SJCRH30 (cell line): ENCODE measurements at places on chromosomes 2 and 18. TPM values are rescaled to one million over a fixed set of nuclear protein-coding genes. Genes with fewer than 3 reads are reported as not detected.

GRCh38 chr18:44526705-44527415 lies 153.8 kb upstream of the SETBP1 start:
- no peak overlapping the region for H3K4me3 ChIP-seq
- H3K27me3 ChIP-seq = no peaks in the 10 kb centered on the region
- H3K36me3 ChIP-seq = no peaks in the 10 kb centered on the region
- no peak overlapping the region for H3K27ac ChIP-seq

DNA sequence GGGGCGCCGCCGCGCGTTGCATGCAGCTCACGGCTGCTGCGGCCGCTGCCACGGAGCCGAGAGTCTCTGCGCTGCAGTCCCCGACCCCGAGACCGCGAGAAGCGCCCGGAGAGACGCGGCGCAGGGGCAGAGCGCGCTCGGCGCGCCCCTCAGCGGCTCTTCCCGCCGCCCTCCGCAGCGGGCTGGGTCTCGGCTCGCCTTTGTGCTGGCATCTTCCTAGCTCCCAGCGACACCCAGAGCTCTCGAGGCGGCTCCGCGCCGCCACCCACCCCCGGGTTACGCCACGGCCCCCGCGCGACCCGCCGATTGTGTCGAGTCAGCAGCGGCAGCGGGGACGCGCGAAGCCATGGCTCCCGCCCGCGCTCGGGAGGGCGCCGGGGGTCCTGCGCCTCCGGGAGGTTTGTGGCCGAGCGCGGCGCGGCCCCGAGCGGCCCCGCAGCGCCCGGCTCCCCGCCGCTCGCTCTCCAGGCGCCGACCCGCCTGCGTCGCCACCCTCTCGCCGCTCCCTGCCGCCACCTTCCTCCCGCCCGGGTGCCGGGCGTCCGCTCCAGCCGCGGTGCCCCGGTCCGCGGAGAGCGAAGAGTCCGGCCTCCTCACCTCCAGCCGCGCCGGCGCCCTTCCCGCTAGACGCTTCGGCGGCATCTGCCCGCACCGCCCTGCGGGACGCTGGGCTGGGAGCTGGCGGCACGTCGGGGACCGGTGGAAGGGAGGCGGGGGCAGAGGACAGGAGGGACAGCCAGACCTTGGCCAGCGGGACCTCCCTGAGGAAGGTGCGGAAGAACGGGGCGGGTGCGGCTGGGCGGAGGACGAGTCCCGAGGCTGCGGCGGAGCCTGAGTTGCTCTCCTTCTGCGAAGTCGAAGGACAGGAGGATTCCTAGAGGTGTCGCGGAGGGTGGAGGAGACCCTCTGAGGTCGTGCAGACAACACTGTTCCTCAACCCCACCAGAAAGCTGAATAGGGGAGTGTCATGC lies 46.3 kb upstream of the CCDC150 start:
- no peaks in the 10 kb centered on the region for H3K36me3 ChIP-seq
- peak; percentile 61 for DNase-seq
- no peaks in the 10 kb centered on the region for H3K27me3 ChIP-seq
- peak within 1 kb of the TSS; percentile 92 for H3K4me3 ChIP-seq

GRCh38 chr18:79531926-79532312 lies 136.2 kb downstream of the NFATC1 start:
- H3K27me3 ChIP-seq = no peaks in the 10 kb centered on the region
- DNase-seq = no peak
- no peaks in the 10 kb centered on the region for H3K36me3 ChIP-seq
- no peak overlapping the region for H3K27ac ChIP-seq

- H3K4me3 ChIP-seq = peak overlapping the region; percentile 15
- DNase-seq = peak; percentile 99
- H3K4me1 ChIP-seq = peaks cover 38% of the 10 kb centered on the region
These were observed 14.7 kb upstream of the ITGB6 start for GRCh38 chr2:160214461-160215445.

DNA sequence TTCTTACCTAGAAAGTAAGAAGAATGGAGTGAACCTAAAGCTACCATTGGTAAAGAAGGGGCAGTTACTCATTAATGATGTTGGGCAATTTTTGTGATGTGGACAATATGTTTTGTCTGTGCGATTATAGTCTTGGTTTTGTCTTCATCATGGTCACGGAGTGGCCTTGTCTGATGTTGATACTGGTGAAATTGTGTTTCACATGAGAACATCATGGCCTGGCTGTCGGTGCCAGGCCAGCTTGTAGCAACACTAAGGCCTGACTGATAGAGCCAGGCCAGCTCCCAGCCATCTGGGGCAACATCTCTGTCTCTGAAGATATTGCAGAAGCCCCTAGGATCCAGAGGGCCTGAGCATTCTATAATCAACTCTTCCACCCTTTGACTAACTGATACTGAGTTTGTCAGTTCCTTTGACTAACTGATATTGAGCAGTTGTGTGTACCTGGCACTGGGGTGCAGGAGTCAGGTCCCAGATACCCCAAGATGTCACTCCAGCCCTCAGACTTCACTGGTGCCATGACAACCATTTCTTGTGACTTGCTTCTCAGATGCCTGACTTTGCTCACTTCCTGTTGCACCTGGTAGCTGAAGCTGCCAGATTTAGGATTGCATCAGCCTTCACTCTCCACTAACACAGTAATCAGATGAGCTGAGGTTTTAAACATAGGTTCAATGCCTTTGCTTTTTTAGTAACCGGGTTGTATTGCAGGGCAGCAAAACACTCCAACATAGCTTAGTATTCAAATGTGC lies 62.5 kb downstream of the RPIA start:
- H3K4me1 ChIP-seq = no peaks in the 10 kb centered on the region
- H3K4me3 ChIP-seq = no peak overlapping the region
- no peak overlapping the region for H3K27ac ChIP-seq
- no peak for DNase-seq

DNA sequence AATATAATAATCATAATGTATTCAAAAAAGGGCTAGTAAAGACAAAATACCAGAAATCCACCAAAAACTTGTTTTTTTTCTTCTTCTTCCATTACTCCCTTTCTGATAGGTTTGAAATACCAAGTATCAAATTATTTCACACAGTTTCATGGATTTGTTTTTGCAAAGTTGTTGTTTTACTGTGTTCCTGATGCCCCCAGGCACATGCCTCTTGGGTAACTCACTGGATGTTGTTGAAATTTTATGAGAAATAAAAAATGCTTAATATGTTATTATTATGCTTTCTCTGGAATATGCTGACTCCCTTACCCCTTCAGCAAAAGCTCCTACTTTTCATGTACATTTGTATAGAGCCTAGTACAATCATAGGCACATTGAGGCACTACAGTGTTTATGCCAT lies 419.6 kb downstream of the NRXN1 start:
- no peak overlapping the region for H3K27ac ChIP-seq
- H3K36me3 ChIP-seq = no peaks in the 10 kb centered on the region
- no peak overlapping the region for H3K4me3 ChIP-seq
- H3K4me1 ChIP-seq = no peaks in the 10 kb centered on the region

- H3K4me3 ChIP-seq = no peak overlapping the region
- no peaks in the 10 kb centered on the region for H3K4me1 ChIP-seq
- no peak overlapping the region for H3K27ac ChIP-seq
- H3K27me3 ChIP-seq = peaks cover 3% of the 10 kb centered on the region; the same call in 1 of the 2 replicates
- H3K36me3 ChIP-seq = no peaks in the 10 kb centered on the region
These were observed 373.5 kb downstream of the SOX11 start for GRCh38 chr2:6065703-6066102.

DNA sequence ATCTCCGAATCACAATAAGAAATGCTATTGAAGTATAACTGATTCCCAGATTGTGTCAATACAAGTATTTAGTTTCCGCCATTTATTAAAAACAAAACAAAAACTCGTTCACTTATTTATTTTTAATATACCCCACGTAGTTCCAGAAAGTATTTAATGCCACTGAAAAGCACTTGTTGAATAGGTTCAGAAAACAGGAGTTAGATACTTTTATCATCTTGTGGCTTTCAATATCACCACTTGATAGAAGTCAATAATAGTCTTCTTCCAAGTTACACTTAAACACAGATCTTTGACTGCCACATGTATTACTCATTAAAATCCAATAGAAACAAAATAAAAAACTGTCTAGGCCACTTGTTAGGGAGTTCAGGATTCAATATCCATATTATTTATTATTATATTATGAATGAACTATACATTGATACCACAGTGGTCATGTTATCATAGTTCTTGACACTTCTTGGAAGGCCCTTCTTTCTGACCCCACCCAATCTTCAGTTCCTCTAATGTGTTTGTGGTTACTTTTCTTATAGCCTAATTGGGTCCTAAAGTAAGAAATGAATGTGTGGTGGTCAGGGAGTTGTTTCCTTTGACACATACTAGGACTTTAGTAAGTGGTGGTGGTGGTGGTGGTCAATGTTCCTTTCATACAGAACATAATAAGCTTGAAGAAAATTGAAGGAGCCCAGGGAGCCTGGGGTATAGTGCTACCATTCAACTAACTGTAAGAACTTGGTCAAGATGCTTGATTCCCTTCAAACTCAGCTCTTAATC lies 221.3 kb upstream of the ITGA4 start:
- H3K27me3 ChIP-seq = no peaks in the 10 kb centered on the region
- H3K36me3 ChIP-seq = no peaks in the 10 kb centered on the region
- H3K4me1 ChIP-seq = peaks cover 2% of the 10 kb centered on the region
- DNase-seq = no peak

- peaks cover 53% of the 10 kb centered on the region for H3K36me3 ChIP-seq
- H3K27me3 ChIP-seq = no peaks in the 10 kb centered on the region
- no peak overlapping the region for H3K27ac ChIP-seq
These were observed 64.5 kb upstream of the AMMECR1L start for GRCh38 chr2:127950264-127950663.

DNA sequence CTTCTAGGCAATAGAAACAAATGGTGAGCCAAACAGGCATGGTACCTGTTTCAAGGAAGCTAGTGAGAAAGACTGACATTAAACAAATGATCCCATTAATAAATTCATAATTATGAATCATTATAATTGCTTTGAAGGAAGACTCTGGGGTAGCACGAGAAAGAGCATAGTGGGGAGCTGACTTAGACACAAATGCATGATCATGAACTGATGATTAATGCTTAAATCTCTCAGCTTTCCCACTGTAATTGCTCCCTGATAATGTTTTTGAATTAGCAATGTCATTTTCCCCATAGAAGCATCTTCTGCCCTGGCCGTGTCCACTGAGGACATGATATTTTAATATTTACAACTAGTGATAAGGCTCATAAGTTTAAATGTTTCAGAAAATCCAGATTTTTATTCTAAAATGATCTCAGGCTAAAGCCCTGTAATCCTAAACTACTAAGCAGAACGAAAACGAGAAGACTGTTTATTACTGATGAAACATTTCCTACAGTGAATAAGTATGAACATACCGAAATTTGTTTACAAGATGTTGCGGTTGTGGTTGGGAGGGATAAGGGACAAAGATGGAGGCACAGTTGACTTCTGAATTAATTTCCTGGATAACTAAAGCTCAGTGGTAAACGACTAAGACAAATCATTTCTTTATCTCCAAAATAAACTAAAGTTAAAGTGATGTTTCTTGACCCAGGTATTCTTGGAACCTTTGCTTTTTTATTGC lies 47.3 kb upstream of the TACR1 start:
- H3K27ac ChIP-seq = no peak overlapping the region
- no peak overlapping the region for H3K4me3 ChIP-seq
- peak; percentile 10 for DNase-seq
- no peaks in the 10 kb centered on the region for H3K27me3 ChIP-seq

DNA sequence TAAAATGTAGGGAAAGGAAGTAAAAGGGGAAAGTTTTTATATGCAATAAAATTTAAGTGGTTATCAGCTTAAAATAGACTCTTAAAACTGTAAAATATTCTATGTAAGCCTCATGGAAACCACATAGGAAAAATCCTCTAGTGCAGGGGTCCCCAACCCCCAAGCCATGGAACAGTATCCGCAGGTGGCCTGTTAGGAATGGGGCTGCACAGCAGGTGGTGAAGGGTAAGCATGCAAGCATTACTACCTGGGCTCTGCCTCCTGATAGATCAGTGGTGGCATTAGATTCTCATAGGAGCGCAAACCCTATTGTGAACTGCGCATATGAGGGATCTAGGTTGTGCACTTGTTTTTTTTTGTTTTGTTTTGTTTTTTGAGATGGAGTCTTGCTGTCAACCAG lies 1409.3 kb upstream of the CDH2 start:
- H3K4me1 ChIP-seq = no peaks in the 10 kb centered on the region
- no peak overlapping the region for H3K4me3 ChIP-seq
- no peak for DNase-seq
- no peaks in the 10 kb centered on the region for H3K27me3 ChIP-seq
- no peaks in the 10 kb centered on the region for H3K36me3 ChIP-seq

GRCh38 chr18:10745219-10745618 lies 219.4 kb downstream of the NAPG start:
- H3K27me3 ChIP-seq = no peaks in the 10 kb centered on the region
- H3K36me3 ChIP-seq = no peaks in the 10 kb centered on the region
- H3K4me1 ChIP-seq = no peaks in the 10 kb centered on the region
- no peak for DNase-seq
- H3K27ac ChIP-seq = no peak overlapping the region
- H3K4me3 ChIP-seq = no peak overlapping the region

- H3K4me1 ChIP-seq = no peaks in the 10 kb centered on the region
- H3K27me3 ChIP-seq = peaks cover 14% of the 10 kb centered on the region
- H3K4me3 ChIP-seq = peak within 1 kb of the TSS; percentile 61
- DNase-seq = peak; percentile 25
- H3K36me3 ChIP-seq = no peaks in the 10 kb centered on the region
These were observed at the start of gene FNDC4 for GRCh38 chr2:27494944-27495554. Gene FNDC4 (minus strand): TSS chr2:27495200. CDS start chr2:27494679, 521 bp downstream.

- H3K27me3 ChIP-seq = no peaks in the 10 kb centered on the region
- no peaks in the 10 kb centered on the region for H3K4me1 ChIP-seq
- no peak overlapping the region for H3K27ac ChIP-seq
These were observed 21.7 kb downstream of the BCL2 start for GRCh38 chr18:63297687-63298399.

- no peaks in the 10 kb centered on the region for H3K36me3 ChIP-seq
- no peak overlapping the region for H3K4me3 ChIP-seq
- no peak for DNase-seq
These were observed 140.4 kb downstream of the CALCRL start for GRCh38 chr2:187307606-187308005.

GRCh38 chr18:28208268-28208667 lies 31.3 kb upstream of the CDH2 start:
- no peak for DNase-seq
- H3K4me1 ChIP-seq = no peaks in the 10 kb centered on the region
- H3K27me3 ChIP-seq = no peaks in the 10 kb centered on the region
- H3K36me3 ChIP-seq = no peaks in the 10 kb centered on the region

- no peak for DNase-seq
- H3K27me3 ChIP-seq = no peaks in the 10 kb centered on the region
- no peaks in the 10 kb centered on the region for H3K4me1 ChIP-seq
- H3K4me3 ChIP-seq = no peak overlapping the region
These were observed 6.9 kb upstream of the CD302 start for GRCh38 chr2:159804941-159805340.

DNA sequence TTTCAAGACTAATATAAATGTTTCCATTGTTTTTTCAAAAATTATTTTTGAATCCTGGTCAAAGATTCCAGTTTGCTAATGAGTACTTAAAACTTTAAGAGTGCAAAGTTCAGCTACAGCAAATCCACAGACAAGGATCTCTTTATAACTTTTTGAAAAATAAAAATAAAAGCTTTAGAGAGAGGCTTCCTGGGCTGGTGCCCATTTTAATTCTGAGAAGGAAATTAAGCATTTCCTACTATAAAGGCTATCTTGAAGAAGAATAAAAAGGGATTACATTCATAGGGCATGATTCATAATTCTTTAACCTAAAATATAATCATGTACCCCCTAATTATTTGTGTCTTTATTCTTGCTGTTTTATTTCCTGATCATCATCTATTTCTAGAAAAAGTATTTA lies 38.2 kb downstream of the DNAJC10 start:
- no peaks in the 10 kb centered on the region for H3K4me1 ChIP-seq
- H3K36me3 ChIP-seq = peaks cover 81% of the 10 kb centered on the region
- H3K27ac ChIP-seq = no peak overlapping the region

The SPEG gene
- total RNA-seq = 21.3 and 26.2 TPM in 2 replicates

The NAGK gene
- total RNA-seq = 46.8 and 49.3 TPM in 2 replicates

The OTX1 gene
- total RNA-seq = 4.1 and 4.3 TPM in 2 replicates

The SERPINB2 gene
- not detected in 2 replicates for total RNA-seq

The NMS gene
- not detected in 2 replicates for total RNA-seq
